ENCODE measurements at places on chromosomes 1 and 21.

DNA sequence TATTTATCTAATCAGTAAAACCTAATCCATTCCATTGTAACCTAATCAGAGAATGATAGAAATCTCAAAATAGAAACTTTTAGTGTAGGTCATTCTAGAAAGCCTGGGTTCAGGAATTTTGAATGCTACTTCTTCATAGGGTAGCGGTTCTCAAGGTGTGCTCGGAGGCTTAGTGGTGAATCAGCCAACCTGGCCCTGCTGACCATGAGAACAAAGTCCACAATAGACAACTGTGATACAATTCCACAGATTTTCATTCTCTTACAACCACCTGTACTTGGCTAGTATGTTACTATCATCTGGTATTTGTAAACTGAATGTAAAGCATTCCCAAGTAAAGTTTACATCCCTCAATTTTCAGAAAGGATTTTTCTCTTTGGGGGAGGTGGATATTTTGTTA is 7.5 kb upstream of the PUM1 start:
- DNase-seq: no peak

DNA sequence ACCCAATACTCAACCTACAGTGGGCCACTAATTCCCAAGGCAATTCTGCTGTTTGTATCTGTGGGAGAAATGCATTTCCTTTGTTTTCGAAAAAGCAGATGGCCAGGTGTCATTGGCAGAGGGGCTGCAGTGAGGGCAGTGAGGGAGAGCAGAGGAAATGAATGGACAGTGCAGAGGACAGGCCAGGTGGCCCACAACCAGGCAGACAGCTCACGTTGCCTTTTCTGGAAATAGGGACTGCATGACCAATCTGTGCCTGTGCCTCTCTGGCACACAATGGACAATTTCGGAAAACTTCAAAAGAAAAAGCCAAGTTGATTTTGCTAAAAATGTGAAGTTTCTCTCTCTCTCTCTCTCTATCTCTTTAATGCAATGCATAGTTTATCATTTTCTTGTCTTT is 52.6 kb upstream of the ETS2 start:
- no peak for DNase-seq

DNA sequence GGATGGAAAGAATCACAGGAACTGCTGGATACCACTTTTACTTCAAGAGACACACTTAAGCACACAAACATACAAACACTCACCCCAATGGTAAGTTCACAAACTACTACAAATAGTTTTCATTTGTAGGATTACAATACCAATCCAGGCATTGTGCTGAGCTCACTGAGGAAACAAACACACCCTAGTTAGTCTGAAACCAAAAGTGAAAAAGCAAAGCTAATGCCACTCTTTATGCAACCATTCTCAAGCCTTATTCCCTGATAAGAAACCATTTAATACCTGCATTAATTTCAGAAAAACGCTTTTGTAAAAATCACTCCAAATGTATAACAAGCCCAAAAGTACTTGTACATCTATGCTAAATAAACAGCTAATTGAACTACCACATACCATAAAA is 38.3 kb downstream of the RNF115 start:
- DNase-seq: no peak

DNA sequence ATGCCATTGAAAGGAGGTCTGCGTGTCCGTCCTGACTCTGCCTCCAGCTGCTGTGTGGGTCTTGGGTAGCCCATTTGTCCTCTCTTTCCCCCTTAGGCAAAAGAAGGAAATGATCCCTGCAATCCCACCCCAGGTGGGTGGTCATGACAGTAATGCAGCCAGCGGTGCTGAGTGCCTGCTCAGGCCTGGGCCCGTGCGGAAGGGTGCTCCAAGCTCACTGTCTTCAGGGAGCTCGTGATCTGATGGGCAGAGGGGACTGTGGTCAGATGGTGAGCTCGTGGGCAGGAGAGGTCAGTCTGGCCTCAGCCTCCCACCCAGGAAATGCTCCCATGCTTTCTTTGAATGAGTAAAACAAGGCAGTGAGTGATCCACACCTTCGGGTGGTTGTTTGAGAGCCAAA is 35.3 kb upstream of the TTC4 start:
- no peak for DNase-seq

DNA sequence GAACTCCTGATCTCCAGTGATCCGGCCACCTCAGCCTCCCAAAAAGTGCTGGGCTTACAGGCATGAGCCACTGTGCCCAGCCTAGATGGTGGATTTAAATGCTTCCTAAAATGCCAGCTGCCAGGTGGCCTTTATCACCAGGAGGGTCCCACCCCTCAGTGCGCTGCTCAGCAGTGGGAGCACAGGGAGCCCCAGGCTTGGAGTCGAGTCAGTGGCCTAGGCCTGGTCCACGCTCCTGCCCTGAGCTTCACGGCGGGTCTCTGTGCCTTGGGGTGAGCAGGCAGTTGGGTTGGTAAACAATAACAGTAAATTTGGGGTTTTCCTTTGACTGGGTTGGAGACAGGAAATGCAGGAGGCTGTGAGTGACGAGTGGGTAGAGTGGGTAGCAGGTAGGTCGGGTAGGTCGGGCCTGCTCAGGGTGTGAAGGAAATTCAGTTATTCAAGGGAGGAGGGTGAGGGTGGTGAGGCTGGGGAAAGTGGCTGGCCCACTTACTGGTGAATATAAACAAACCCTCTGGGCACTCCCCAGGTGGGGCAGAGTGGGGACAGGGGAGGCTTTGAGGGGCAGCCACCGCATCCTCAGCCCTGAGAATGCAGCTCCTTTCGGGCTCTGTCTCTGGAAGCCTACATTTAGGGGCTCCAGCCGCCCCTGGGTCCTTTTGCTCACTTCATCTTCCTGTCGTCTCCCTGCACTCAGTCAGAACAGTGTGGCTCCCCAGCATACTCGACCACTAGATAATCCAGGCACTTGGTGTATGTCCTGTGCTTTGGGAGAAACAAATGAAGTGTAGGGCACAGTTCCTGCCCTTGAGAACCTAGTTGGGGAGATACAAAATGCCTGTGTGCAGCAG is 33.5 kb upstream of the IL19 start:
- DNase-seq: no peak

GRCh38 chr1:8641377-8641997 is 176.0 kb downstream of the RERE start:
- no peak for DNase-seq

GRCh38 chr1:179883745-179884138 is 1.7 kb downstream of the TOR1AIP1 start:
- DNase-seq: peak; percentile 13

GRCh38 chr1:172601046-172601630 is 57.8 kb upstream of the FASLG start:
- no peak for DNase-seq

Measured in hematopoietic multipotent progenitor cell treated with erythropoietin and hydrocortisone succinate and interleukin-3 and kit ligand, for 8 days (in vitro differentiated cells).